Activated CD4-positive, alpha-beta memory T cell treated with anti-CD3 and anti-CD28 coated beads for 36 hours (primary cell): ENCODE measurements at places on chromosomes 11 and 22. TPM values are rescaled to one million over a fixed set of nuclear protein-coding genes. Genes with fewer than 3 reads are reported as not detected.

- H3K4me3 ChIP-seq: no peak overlapping the region
- peaks cover 2% of the 10 kb centered on the region for H3K4me1 ChIP-seq
- DNase-seq: no peak
Observed at GRCh38 chr11:19766206-19766605, 53.6 kb downstream of the NAV2 start.

- DNase-seq: no peak
- H3K36me3 ChIP-seq: no peaks in the 10 kb centered on the region
- H3K27ac ChIP-seq: no peak overlapping the region
- no peaks in the 10 kb centered on the region for H3K4me1 ChIP-seq
- peaks cover 6% of the 10 kb centered on the region for H3K27me3 ChIP-seq
Observed at GRCh38 chr22:28329186-28330073, 350.2 kb downstream of the TTC28 start.

The OR2AT4 gene
- not detected for total RNA-seq

The TREH gene
- not detected for total RNA-seq

GRCh38 chr22:30210235-30210909, 36.2 kb downstream of the LIF start:
- no peak for DNase-seq
- no peaks in the 10 kb centered on the region for H3K36me3 ChIP-seq
- no peak overlapping the region for H3K27ac ChIP-seq
- H3K4me1 ChIP-seq: peaks cover 13% of the 10 kb centered on the region
- no peaks in the 10 kb centered on the region for H3K27me3 ChIP-seq

The MYO18B gene
- total RNA-seq: 0.29 TPM

The FAM111B gene
- 31.0 TPM for total RNA-seq

- H3K27ac ChIP-seq: no peak overlapping the region
- no peak overlapping the region for H3K4me3 ChIP-seq
- peaks cover 4% of the 10 kb centered on the region for H3K27me3 ChIP-seq
- no peaks in the 10 kb centered on the region for H3K36me3 ChIP-seq
- H3K4me1 ChIP-seq: no peaks in the 10 kb centered on the region
Observed at GRCh38 chr11:100681064-100681502, 6.0 kb upstream of the ARHGAP42 start.

The SLC15A3 gene
- total RNA-seq: 1.3 TPM

- H3K4me3 ChIP-seq: no peak overlapping the region
- DNase-seq: no peak
- no peaks in the 10 kb centered on the region for H3K4me1 ChIP-seq
- no peaks in the 10 kb centered on the region for H3K36me3 ChIP-seq
Observed at GRCh38 chr11:94557992-94558391, 9.2 kb upstream of the PIWIL4 start.

DNA sequence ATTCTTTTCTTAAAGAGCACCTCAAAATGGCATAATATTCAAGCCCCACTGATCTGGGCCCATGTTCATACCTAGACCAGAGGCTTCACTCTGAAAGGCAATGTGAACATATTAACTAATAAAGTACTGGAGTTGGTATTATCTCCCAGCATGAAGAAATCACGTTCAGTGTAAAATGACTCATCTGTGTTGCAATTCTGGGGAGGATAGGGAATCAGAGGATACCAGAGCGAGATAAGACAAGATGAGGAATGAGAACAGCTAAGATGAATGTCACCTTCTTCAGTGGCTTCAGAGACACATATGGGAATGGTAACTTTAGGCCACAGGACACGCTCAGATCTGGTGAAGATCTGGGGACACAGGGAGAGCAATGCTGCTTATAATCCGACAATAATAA, 121.1 kb downstream of the NTM start:
- H3K4me1 ChIP-seq: no peaks in the 10 kb centered on the region
- H3K27me3 ChIP-seq: no peaks in the 10 kb centered on the region
- H3K4me3 ChIP-seq: no peak overlapping the region
- no peak overlapping the region for H3K27ac ChIP-seq
- DNase-seq: no peak

The CRYBB3 gene
- 0.43 TPM for total RNA-seq

DNA sequence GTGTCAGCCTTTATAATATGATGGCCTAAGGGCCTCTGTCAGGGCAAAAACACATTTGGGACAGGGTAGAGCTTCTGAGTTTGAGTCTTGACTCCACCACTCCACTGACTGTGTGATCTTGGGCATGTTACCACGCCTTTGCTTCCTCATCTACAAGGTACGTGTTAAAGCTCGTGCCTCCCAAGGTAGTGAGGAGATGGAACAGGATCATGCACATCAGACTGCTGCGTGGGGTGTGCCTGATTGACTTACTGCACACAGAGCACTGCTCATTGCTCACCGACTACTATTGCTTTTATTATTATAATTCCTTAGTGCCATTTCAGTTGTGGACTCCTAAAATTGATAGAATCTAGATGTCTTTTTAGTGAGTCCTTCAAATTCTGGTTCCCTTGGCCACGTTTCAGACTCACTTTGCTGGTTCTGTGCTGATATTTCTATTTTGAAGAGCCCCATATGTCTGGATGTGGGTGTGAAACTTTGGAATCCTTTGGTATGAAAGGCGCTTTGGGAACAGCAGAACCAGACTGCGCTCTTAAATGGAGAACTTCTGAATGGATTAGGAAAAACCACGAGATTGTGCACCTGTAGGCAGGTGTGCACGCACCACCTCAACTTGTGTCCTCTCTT, 44.1 kb upstream of the RAB1B start:
- no peak overlapping the region for H3K4me3 ChIP-seq
- H3K27me3 ChIP-seq: no peaks in the 10 kb centered on the region
- H3K27ac ChIP-seq: no peak overlapping the region
- H3K36me3 ChIP-seq: peaks cover 23% of the 10 kb centered on the region

DNA sequence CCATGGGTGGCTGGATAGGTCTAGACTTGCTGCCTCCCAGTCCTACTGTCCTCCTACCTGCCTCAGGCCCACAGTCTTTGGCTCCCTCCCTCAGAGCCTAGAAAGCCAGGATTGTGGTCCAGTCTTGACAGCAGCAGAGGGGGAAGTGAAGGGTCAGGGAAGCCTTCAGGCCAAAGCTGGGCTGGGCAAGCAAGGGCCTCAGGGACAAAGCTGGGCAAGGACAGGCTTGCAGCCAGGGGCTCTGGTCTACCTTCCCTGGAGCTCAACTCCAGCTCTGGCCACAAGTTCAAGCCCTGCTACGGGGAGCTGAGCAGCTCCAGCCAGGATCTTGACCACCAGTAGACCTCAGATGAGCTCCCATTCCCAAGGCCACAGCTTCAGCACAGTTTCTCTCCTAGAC, 14.9 kb downstream of the LMO1 start:
- no peak overlapping the region for H3K27ac ChIP-seq
- DNase-seq: no peak
- H3K4me3 ChIP-seq: no peak overlapping the region
- H3K27me3 ChIP-seq: peaks cover 6% of the 10 kb centered on the region
- H3K4me1 ChIP-seq: no peaks in the 10 kb centered on the region
- no peaks in the 10 kb centered on the region for H3K36me3 ChIP-seq

The GSTT2B gene
- total RNA-seq: not detected

DNA sequence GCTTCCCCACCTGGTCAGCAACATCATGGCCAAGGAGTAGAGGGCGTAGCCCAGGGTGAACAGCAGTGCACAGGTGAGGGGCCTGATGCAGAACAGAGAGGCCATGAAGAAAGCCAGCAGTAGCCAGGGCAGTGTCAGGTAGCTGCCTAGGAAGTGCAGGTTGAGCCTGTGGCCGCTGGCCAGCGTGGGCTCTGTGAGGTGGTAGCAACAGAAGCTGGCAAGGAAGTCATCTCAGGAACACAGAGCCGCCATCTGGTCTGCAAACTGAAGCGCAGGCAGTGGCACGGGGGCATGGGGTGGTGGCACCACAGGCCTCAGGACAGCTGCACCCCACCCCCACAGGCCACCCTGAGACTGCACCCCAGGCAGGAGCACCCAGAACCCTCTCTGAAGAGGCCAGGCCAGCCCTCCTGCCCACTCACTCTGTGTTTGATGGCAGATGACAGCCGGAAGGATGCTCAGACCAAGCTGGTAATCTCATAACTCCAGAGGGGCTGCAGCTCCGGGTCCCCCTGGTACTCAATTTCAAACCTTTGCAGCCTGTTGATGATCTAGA, 95.3 kb downstream of the MED15 start:
- no peaks in the 10 kb centered on the region for H3K27me3 ChIP-seq
- DNase-seq: no peak

- H3K4me3 ChIP-seq: no peak overlapping the region
Observed at GRCh38 chr11:2887515-2888195, 2.1 kb upstream of the CDKN1C start.

- no peaks in the 10 kb centered on the region for H3K4me1 ChIP-seq
- no peaks in the 10 kb centered on the region for H3K27me3 ChIP-seq
- no peak overlapping the region for H3K4me3 ChIP-seq
Observed at GRCh38 chr11:22898036-22898435, 37.8 kb upstream of the CCDC179 start.

DNA sequence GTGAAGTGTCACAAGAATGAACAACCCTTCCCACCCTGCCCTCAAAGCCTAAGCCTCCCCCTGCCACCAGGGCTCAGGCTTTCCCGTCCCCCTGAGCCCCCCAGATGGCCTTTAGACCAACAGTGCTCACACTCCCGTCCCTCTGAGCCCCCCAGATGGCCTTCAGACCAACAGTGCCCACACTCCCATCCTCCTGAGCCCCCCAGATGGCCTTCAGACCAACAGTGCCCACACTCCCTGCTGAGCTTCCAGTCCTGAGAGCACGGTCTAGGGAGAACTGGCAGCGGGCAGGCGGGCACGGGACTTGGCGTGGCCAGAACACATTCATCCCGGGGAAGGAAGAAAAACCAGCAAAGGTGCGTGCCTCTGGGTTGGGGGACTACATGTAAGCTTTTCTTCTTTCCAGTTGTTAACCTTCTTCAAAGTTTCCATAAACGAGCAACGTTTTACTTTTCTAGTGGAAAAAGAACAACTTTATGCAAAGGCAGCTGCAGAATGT, 2.5 kb downstream of the MRGPRG start:
- no peak overlapping the region for H3K27ac ChIP-seq
- H3K36me3 ChIP-seq: no peaks in the 10 kb centered on the region
- no peak overlapping the region for H3K4me3 ChIP-seq
- peaks cover 4% of the 10 kb centered on the region for H3K4me1 ChIP-seq

DNA sequence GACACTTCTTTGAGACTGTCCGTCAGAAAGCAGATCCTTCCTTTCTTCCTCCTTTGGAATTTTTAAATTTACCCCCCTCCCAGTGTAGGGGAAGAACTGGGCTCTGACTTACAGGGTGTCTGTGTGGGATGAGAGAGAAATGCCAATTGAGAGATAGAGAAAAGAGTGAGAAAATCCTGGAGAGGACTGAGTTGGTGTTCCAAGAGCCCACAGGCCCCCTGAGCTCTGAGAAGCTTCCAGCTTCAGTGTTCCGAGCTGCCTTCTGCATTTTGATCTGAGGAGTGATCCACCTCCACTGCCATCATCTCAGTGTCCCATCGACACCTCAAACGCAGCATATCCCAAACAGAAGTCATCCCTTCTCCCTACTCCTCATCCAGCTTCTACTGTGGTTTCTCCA, 70.7 kb upstream of the GRK3 start:
- peaks cover 5% of the 10 kb centered on the region for H3K4me1 ChIP-seq
- H3K4me3 ChIP-seq: no peak overlapping the region
- H3K36me3 ChIP-seq: peaks cover 20% of the 10 kb centered on the region
- H3K27me3 ChIP-seq: no peaks in the 10 kb centered on the region
- DNase-seq: no peak
- no peak overlapping the region for H3K27ac ChIP-seq

The GLB1L2 gene
- 4.1 TPM for total RNA-seq

DNA sequence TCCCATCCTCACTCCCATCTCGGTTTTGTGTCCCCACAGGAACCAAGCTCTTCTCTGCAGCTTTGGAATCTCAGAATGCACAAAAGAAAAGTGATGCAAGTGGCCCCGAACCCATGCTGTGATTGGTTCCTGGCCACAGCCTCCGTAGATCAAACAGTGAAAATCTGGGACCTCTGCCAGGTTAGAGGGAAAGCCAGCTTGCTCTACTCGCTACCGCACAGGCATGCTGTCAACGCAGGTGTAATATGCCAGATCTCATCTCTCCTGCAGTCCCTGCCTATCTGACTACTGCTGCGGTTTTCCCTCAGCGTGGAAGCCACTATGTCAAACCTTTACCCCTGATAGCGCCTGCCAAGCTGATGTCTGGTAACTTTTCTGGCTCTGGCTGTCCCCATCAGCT, 200.5 kb upstream of the LRRC4C start:
- no peaks in the 10 kb centered on the region for H3K27me3 ChIP-seq
- no peak for DNase-seq
- no peak overlapping the region for H3K4me3 ChIP-seq
- no peak overlapping the region for H3K27ac ChIP-seq
- no peaks in the 10 kb centered on the region for H3K4me1 ChIP-seq

The LRRC4C gene
- not detected for total RNA-seq
